Stimulated activated CD4-positive, alpha-beta T cell treated with anti-CD3 and anti-CD28 coated beads, Interleukin-1b, Interleukin-23, amount 100 ng/mL, for 1 hour (primary cell): ENCODE measurements at places on chromosomes 11 and 22.

DNA sequence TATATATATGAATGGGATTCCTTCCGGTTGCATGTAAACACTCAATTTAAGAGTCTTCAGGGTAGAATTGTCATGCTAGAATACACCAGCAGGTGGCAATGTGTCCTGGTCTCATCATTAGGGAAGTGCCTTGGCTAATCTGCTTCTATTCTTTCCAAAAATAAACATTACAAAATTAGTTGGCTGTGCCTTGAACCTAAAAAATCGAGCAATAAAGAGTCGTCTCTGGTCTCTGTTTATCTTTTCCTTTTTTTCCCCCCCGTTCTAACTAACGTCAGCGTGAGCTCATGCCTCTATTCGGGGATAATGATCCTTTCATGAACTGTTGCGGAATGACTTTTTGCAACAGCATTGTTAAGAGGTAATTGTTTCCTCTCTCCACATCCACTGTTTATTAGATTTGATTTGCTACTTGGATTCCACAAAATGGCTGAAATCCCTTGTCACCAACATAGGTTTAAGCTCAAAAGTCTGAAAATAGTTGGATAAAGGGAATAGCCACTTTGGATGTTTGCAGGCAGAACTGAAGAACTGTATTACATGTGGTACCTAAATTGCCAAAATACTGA is 1.2 kb upstream of the ARHGEF12 start:
- DNase-seq = no peak

DNA sequence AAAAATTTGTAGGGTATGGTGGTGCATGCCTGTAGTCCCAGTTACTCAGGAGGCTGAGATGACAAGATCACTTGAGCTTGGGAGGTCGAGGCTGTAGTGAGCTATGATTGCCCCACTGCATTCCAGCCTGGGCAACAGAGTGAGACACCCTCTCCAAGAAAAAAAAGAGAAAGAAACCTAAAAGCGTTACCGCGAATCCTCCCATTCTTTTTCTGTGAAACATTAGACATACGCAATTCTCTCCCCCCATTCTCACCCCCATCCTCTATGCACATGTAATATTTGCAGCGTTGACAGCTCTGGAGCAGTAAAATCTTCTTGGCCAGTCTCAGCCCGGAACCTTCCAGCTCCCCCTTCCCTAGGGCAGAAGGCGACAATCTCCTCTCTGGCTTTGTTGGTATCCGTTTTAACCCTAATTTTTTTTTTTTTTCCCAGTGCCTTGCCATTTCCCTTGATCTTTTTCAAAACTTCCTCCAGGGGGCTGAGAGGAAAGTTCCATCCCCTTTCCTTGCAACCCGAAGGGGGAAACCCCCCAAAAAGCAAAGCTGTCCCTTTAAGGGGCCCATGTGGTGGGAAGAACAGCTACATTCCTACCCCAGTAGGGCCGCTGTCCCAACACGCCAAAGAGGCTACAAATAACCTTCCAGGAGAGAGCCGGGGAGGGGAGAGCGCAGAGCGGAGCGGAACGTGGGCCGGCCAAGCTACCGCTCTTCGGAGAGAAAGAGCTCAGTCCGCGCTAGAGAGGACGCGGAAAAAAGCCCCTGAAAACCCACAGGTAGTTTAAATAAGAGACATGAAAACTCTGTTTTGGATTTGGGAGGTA is 1.9 kb downstream of the LRP4 start:
- no peak for DNase-seq

DNA sequence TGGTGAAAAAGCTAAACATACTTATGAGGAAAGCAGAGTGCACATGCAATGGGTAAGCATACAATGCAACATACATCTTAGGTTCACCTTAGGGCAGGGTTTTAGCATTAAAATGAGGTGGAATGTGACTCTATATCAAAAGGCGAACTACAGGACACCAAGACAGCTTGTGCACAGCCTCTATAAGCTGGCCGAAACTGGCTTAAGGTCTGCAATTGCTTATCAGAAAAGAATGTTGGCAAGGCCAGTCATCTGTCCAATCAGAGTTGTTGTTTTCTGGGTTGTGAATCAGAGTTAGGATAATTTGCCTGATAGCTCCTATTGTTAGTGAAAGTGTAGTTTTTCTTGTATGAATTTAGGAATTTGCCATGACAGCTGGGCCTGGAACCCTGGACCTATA is 76.5 kb downstream of the LRRC4C start:
- no peak for DNase-seq

- DNase-seq = no peak
Measured at GRCh38 chr11:116424615-116425261, 348.0 kb downstream of the BUD13 start.

DNA sequence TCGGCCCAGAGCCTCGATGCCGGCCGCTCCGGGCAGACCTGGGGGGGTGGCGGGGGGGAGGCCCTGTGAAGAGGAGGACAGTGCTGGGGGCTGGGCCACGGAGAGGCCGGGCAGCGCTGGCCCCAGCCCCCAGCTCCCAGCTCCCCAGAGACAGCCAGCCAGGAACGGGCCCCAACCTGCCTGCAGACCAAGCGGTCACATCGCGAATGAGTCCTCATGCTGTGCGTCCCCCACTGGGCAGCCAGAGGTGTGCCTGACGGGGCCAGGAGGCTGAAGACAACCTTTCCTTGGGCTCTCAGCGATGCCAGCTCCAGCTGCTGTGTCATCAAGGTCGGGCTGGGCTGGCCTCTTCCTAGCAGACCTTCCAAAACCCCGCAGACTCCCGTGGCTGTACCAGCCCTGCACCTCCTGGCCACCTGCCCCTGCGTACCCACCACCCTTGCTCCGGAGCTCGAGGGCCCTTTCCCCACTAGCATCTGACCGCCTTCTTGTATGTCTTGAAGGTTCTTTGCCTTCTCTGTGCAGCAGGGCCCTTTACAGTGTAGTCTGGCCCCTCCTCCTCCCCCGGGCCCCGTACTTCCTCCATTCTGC is 88.4 kb downstream of the CDKN1C start:
- no peak for DNase-seq

GRCh38 chr11:128552783-128553661 is 34.3 kb downstream of the ETS1 start:
- DNase-seq = no peak

DNA sequence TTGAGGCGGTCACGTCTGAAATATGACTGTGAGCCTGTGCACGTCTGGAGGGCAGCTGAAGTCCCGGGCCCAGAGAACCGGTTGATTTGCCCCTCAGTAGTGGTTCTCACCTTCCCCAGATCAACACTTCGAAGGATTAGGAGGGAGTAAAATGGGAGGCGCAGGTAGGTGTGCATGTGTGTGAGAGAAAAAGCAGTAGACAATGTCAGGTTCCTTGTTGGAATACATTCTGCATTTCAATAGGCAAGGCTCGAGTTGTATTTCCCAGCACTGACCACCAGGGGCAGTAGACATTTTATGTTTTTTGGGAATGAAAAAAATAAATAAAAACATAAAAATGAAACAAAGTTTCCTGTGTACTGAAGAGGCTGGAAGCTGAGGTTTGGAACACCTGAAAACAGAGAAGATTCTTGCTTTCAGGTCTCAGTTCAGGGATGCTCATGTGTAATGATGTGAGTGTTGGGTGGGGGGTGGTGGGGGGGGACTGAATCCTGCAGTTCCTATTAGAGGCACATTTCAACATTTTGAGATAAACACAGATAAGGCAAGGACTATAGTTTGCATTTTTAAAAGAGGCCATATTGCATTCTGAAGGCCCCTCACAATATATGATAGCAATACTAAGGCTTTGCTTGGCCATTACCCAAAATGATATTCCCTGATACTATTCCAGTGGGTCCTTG is 333.9 kb downstream of the CADM1 start:
- no peak for DNase-seq

GRCh38 chr11:116791002-116791812 is 472 bp downstream of the APOA5 start:
- peak; percentile 33 for DNase-seq

GRCh38 chr11:128881221-128881620 is 9.9 kb upstream of the KCNJ5 start:
- DNase-seq = no peak

GRCh38 chr11:44627911-44628729 is 62.7 kb downstream of the CD82 start:
- no peak for DNase-seq

- DNase-seq = no peak
Measured at GRCh38 chr22:32073823-32074380, 30.8 kb downstream of the SLC5A1 start.

- DNase-seq = no peak
Measured at GRCh38 chr11:102114032-102114431, 3.8 kb downstream of the YAP1 start.

GRCh38 chr11:65435411-65435931 is 12.9 kb downstream of the NEAT1 start:
- DNase-seq = no peak

DNA sequence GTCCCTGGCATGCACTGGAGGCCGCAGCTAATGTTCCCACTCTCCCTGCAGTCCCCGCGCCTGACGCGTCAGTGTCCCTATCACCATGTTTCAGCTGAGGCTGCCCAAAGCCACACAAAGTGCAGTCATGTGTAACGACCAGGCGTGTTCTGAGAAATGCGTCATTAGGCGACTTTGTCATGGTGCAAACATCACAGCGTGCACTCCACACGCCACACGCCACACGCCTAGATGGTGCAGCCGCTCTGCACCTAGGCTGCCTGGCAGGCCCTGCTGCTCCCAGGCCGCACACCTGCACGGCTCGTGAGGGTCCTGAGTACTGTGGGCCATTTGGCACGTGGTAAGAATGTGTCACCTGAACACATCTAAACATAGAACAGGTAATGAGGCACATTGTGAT is 2.4 kb downstream of the CRELD2 start:
- DNase-seq = no peak

DNA sequence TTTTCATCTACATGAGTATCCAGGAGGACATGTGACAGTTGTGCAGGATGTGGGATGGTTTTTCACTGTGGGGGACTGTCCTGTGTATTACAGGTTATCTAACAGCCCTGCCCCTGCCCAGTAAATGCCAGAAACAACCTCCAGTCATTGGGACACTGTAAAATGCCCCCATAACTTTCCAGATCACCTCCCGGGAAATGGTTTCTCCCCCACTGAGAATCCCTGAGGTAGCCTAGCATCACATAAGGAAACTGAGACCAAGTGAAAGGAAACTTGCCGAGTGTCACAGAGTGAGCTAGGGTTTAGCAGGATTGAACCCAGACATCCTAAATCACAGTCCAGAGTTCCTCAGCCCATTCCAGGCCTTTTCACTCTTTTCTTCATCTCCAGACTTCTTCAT is 48.3 kb upstream of the SLC6A5 start:
- DNase-seq = no peak

DNA sequence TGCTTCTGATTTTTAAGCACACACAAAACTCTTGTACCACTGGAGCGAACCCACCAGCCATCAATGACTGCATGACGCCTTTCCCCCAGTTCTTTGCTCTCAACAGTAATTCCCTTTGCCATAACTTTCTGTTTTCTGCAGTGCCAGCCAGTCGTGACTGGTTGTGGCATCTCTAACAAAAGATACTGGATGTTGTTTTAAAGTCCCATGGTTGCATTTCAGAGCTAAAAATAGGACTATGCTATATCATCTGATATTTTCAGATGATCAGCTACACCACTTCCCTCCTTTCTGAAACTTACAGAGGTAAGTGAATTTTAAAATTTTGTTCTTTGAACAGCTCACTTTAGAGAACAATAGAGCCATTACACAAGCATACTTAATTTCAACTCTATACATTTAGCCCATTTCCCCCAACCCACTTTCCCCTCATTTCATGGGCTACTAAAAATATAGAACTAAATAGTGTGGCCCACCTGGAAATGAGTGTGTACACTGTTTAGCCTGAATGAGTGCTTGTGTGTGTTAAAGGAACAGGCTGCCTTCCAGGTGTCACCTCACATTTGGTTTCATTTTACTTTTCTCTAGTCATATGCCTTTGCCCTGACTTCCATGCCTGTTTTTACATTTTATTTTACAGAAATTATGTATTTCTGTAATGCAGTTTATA is 136.9 kb upstream of the ZC3H12C start:
- no peak for DNase-seq

GRCh38 chr11:95883381-95883780 is 40.5 kb downstream of the MTMR2 start:
- no peak for DNase-seq

GRCh38 chr22:35593891-35594470 is 23.1 kb downstream of the MB start:
- DNase-seq = no peak

DNA sequence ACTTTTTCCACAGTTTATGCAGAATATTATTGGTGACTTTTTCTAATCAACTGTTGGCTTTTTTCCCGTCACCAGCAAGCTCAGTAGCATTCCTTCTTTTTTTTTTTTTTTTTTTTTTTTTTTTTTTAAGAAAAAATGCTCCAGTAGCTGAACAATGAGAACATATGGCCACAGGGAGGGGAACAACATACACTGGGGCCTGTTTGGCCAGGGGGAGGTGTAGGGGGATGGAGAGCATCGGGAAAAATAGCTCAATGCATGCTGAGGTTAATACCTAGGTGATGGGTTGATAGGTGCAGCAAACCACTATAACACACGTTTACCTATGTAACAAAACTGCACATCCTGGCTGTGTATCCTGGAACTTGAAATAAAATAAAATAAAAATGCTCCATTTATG is 82.5 kb downstream of the ARHGAP42 start:
- DNase-seq = no peak
